ENCODE measurements at places on chromosomes 2 and 18. TPM values are rescaled to one million over a fixed set of nuclear protein-coding genes. Genes with fewer than 3 reads are reported as not detected.

The KLHL41 gene
- total RNA-seq: 2,840 TPM

GRCh38 chr2:235371018-235371417 is 122.8 kb upstream of the AGAP1 start:
- no peak for DNase-seq

GRCh38 chr2:134460583-134460998 is 206.7 kb downstream of the MGAT5 start:
- peak; percentile 85 for DNase-seq

The DLX2 gene
- total RNA-seq: 0.72 TPM

GRCh38 chr2:17149945-17150344 is 368.3 kb downstream of the RAD51AP2 start:
- peak; percentile 6 for DNase-seq

DNA sequence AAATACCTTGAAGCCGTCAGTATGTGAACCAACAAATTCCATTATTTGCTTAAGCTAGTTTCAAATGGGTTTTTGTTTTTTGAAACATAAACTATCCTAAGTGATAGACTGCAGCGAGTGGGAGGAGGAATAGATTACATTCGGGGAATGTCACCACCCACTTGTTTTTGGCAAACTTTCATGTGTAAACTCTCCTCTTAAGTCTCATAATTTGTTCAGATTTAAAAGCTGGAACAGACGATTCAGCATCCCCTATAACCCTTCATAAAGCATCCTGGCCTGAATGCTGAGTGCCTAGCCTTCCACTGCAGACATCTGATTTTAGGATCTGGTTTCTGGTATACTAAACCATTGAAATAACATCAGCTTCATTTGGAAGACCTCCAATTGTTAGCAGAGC is 51.0 kb downstream of the CPO start:
- no peak for DNase-seq

GRCh38 chr18:8794156-8794933 is 89.0 kb downstream of the MTCL1 start:
- DNase-seq: no peak

GRCh38 chr2:215548714-215549113 is 112.8 kb upstream of the FN1 start:
- no peak for DNase-seq

The SYT4 gene
- 1.2 TPM for total RNA-seq

DNA sequence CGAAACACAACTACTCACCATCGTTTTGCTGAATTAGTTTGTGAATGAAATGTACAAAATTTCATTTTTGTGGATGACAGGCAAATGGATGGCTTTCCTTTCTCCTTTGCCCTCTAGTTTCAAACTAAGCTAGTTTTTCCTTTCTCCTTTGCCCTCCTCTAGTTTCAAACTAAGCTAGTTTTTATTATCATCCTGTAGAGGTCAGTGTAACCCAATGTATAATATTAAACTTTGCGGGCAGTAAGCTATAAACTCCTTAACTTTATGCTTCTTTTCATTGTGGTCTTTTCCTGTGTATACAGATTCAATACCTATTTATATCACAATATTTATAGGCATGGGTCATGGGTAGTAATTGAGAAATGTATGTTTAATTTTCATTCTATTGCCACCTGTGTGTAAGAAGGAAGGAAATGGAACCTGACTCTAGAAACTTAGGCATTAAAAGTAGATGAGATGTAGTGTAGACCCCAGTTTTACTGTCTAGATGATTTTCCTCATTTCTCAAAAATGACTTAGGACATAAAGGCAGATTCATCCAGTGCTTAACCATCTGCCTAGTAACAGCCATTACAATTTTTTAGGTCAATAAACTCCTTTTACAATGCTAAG is 58.1 kb downstream of the MAP3K19 start:
- DNase-seq: peak; percentile 37

The SCN9A gene
- 11.1 TPM for total RNA-seq

GRCh38 chr2:152347076-152347475 is 12.1 kb downstream of the FMNL2 start:
- no peak for DNase-seq

DNA sequence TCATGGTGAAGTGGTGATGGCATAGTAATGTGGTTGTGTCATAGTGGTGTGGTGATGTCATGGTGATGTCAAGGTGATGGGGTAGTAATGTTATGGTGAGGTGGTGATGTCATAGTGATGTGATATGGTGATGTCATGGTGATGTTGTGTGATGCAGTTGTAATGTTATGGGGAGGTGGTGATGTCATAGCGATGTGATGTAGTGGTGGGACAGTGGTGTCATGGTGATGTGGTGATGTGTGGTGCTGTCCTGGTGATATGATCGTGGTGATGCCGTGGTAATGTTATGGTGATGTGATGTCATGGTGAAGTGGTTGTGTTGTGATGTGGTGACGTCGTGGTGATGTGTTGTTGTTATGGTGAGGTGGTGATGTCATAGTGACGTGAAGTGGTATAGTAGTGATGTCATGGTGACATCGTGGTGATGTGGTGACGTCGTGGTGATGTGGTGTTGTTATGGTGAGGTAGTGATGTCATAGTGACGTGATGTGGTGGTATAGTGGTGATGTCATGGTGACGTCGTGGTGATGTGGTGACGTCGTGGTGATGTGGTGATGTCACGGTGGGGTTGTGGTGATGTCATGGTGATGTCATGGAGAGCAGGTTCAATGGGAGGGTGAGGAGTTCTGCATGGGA is 242.7 kb upstream of the MYT1L start:
- DNase-seq: no peak

DNA sequence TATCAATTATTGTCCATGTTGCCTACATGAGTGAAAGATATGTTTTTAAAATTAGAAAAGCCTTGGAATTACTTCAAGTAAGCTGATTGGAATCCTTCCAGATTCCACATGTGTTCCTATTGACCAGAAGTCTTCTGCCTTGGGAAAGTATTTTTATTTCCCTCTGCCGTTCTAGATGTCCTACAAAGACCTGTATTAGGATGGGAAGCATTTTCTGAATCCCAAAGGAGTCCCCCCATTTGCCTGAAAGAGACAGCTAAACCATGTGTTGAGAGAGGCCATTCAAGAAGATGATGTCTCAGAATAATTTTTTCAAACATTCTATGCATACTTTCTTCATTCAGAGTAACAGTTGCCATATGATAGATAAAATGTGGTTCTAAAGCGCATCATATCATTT is 19.0 kb upstream of the MYO1B start:
- DNase-seq: peak; percentile 46

GRCh38 chr2:10467401-10467800 is 19.3 kb upstream of the ODC1 start:
- DNase-seq: peak; percentile 32

The IL36B gene
- total RNA-seq: not detected

GRCh38 chr2:132701810-132702209 is 31.8 kb upstream of the LYPD1 start:
- DNase-seq: no peak

The DSG4 gene
- total RNA-seq: not detected

- DNase-seq: peak; percentile 77
Measured at GRCh38 chr2:27308359-27308881, at the start of gene UCN. UCN (minus strand) TSS chr2:27308445; CDS start chr2:27307895, 550 bp downstream.

The B3GNT7 gene
- total RNA-seq: 2.8 TPM

DNA sequence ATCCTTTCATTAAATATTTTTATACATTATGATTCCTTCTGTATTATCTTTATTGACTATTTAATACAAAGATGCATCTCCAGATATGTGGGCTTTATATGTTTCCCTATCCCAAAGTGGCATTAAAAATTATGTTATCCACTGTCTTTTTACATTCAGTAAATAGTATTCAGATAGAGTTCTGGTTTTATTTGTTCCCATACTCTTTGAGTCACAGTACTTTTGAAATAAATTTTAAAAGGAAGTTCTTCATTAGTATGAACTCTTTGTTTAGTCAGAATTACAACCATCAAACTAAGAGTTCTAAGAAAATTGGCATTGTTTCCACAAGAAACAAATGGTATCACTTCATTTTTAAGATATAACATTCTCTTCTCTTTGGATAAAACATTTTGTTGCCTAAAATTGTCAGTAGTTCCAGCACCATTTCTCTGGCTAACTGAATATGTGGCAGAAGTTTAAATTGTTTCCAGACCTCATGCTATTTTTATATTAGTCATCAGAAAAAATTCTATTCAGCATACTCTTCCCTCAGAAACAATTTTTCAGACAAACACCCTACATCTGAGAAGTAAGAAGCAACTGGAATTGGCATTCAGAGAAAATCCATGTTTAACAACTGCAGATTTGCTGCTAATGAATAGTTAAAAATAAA is 88.5 kb upstream of the COL5A2 start:
- DNase-seq: peak; percentile 46

The TNFRSF11A gene
- 4.8 TPM for total RNA-seq

The DSC2 gene
- 54.9 TPM for total RNA-seq

GRCh38 chr18:3649135-3649632 is 199.2 kb downstream of the TGIF1 start:
- no peak for DNase-seq

- peak; percentile 45 for DNase-seq
Measured at GRCh38 chr18:31102025-31102684, at the start of gene DSC2. DSC2 (minus strand) TSS chr18:31102421; CDS start chr18:31101971, 450 bp downstream.

- no peak for DNase-seq
Measured at GRCh38 chr18:79529296-79529695, 133.6 kb downstream of the NFATC1 start.

DNA sequence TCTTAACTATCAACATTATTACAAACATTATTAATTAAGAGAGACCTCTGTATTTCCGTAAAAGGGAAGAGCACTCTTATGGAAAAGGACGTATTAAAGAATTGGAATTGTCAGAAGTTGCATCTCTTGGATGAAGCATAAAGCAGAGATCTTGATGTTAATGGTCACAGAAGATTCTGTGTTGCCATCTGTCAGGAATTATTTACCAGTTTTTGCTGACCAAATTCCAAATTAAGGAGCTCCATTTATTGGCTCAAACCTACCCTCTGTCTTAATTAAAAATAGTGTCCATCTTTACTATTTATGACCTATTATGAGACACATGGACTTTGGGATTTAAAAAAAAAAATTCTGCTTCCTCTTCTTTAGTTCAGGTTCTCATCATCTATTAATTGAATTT is 232.1 kb downstream of the ARHGAP15 start:
- DNase-seq: no peak

DNA sequence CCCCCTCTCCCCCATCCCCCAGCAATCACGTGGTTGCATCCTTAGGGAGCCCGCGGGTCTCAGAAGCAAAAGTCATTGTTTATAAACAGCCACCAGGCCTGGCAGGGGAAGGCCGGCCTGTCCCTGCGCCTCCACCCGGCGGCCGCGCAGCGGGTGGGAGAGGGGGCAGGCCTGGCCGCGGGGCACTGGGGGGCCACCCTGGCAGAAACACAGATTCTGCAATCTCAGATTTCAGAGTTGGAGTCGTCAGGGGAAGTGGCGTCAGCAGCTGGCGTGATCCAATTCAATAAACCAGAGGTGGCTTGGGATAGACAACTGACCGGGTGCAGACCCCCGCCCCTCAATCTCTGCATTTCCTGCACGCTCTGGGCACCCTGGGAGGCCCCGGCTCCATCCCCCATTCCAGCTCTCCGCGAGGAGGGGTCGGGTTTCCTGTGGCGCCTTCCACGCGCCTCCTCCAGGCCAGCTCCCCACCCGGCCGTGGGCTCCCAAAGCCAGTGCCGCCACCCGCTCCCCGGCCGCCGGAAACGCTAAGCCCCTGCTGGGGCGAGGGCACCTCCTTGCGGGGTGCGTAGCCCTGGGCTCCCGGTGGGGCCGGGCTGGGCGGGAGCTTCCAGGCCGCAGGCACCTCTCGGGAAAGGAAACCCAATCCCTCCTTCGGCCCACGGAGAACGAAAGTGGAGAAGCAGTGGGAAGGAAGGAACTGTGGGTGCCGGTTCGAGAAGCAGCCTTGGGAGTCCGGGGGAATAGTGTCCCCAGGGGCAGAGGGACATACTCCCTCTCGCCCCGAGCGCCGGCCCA is 1.1 kb downstream of the BIN1 start:
- peak; percentile 88 for DNase-seq

GRCh38 chr2:23746141-23746863 is 180.6 kb downstream of the ATAD2B start:
- no peak for DNase-seq

GRCh38 chr2:40230707-40231432 is 221.0 kb downstream of the SLC8A1 start:
- DNase-seq: no peak

- DNase-seq: no peak
Measured at GRCh38 chr2:174120346-174120745, 128.0 kb downstream of the OLA1 start.

GRCh38 chr18:72232644-72233043 is 311.5 kb downstream of the CBLN2 start:
- no peak for DNase-seq

GRCh38 chr2:24918326-24919036 is 1.6 kb downstream of the ADCY3 start:
- no peak for DNase-seq

DNA sequence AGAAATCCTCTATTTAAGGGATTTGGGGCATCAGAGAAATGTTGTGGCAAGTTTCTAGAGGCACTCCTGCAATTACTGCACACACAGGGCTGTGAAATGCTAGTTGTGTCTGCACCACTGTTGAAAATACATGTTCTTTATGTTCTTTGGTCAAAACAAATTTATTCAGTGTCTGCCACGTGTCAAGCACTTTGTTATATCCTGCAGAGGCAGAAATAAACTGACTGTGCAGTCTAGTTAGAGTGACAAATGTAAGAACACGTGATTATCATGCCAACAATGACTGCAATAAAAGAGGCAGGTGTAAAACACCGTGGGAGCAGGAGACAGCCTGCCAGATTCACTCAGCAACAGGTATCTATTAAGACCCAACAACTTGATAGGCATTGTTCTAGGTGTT is 423.3 kb downstream of the LRP1B start:
- DNase-seq: no peak

The PLB1 gene
- total RNA-seq: 2.4 TPM

DNA sequence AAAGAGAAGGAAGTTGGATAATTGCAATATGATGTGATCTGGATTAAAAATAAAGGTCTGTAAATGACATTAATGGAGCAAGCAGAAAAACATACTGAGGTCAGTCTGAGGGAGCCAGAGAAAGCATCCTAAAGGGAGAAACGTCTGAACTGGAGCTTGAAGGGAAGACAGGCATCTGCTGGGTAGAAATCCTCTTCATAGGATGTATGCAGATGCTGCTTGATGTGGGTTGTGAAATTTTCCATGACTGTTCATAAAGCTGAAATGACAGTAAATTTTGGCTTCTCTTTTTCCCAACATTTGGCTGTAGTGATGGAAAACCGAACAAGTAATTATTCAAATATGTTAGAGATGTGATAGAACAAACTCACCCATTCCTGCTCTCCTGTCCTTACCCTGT is 287.6 kb downstream of the CAMKMT start:
- peak; percentile 35 for DNase-seq

DNA sequence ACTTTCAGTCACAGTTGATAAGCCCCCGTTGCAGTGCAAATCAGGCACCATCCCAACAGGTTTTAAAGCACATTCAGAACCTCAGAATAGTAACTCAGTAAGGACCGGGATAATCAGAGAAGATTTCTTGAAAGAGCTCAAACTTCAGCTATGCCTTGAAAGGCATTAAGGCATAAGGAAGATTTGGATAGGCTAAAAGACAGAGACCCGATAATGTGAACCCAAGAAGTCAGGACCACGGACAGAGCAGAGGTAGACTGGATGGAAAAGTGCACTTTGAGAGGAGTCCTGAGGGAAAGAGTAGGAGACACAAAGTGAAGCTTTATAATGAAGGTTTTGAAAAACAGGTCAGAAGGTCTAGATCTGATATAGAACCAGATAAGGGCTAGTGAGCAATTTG is 36.9 kb upstream of the KLF7 start:
- peak; percentile 71 for DNase-seq

The ACADL gene
- 8.6 TPM for total RNA-seq

- DNase-seq: no peak
Measured at GRCh38 chr2:218125626-218126080, at the start of gene CXCR2. CXCR2 (plus strand) TSS chr2:218126028; CDS start chr2:218134802, 8,774 bp downstream.

- DNase-seq: peak; percentile 14
Measured at GRCh38 chr2:44801841-44802776, 139.4 kb upstream of the SIX3 start.
